ENCODE measurements at places on chromosomes 5 and 9. TPM values are rescaled to one million over a fixed set of nuclear protein-coding genes. Genes with fewer than 3 reads are reported as not detected.

TMC1 gene
- not detected for total RNA-seq

ALDOB gene
- 1.4 TPM for total RNA-seq

- DNase-seq: no peak
These were observed 190.7 kb upstream of the TAS2R1 start for GRCh38 chr5:9820691-9821449.

DNA sequence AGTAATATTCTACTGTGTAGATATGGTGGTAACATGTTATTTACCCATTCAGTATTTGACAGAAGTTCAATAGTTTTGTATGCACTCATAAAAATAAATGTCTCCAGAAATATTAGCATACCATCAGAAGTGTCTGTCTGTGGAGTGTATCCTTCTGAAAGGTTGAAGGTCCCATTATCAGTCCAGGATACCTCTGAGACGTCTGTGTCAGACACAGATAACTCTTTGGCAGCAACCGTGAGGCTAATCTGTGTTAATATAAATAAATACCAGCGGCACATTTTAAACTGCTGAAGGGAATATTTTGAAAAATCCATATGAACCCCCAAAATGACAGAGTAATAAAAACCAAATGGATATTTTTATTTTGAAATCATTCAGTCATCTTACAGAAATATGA lies 11.9 kb upstream of the ZNF622 start:
- DNase-seq: no peak

Data from left cardiac atrium (tissue), 4 donors.